ENCODE measurements at places on chromosomes 6 and 20. TPM values are rescaled to one million over a fixed set of nuclear protein-coding genes. Genes with fewer than 3 reads are reported as not detected.

Gene GINS1
- polyA plus RNA-seq, result 6.0 TPM

Gene NEURL2
- polyA plus RNA-seq, result 24.5 TPM

Gene FAM83C
- 0.17 TPM for polyA plus RNA-seq

Gene VIP
- polyA plus RNA-seq, result 1.4 TPM

Gene BTN1A1
- 0.25 TPM for polyA plus RNA-seq

Gene C20orf144
- polyA plus RNA-seq, result 0.12 TPM

Gene TAB2
- polyA plus RNA-seq, result 57.7 TPM

Gene MTHFD1L
- 26.9 TPM for polyA plus RNA-seq

Gene KHDC1L
- not detected for polyA plus RNA-seq

Gene NOTCH4
- polyA plus RNA-seq, result 25.1 TPM
